ENCODE measurements at places on chromosomes 3 and 15.

GRCh38 chr3:48739617-48739954 lies 22.6 kb upstream of the IP6K2 start:
- no peak for DNase-seq

- no peak for DNase-seq
Measured at GRCh38 chr3:194767446-194768207, 81.9 kb downstream of the FAM43A start.

DNA sequence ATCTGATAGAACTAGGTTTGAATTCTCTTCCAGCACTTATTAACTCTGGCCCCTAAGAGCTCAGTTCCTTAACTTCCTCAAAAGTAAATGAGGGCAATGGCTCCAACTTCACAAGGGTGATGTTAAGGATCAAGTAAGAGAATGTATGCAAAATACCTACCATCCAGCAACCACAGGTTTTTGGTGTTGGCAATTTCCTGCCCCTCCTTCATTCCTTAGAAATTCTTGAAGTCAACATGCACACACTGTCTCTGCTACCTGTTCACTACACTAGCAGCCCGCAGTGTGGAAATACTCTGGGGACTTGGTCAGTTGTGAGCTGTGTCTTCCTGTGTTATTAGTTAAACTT lies 5.0 kb downstream of the ZBED2 start:
- no peak for DNase-seq

- DNase-seq: no peak
Measured at GRCh38 chr3:127569160-127569559, 21.4 kb downstream of the TPRA1 start.

DNA sequence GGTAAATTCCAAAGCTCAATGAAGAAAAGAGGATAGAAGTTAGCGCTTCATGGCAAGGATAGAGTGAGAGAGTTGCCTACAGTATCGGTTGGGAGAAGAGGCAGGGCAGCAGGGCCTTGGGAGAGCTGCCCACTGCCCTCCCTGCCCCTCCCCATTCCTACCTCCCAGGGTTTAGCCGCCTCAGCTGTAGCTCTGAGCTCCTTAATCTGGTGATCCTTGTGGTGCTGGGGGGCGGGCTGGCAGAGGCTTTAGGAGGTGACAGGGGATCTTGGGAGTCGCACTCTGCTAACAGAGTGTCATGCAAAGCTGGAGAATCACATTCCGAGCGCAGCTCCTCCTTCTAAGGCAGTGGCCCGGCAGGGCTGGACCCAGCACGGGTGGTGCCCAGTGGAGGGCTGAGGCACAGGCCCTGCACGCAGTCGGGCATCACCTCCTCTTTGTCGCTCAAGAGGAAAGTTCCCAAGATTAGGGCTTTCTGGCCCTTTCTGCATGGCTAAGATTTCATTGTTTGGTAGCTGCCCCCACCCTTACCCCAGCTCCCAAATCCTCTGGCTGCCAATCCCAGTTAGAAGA lies 57.1 kb upstream of the POLG start:
- DNase-seq: no peak

- DNase-seq: no peak
Measured at GRCh38 chr3:58837856-58838255, 171.3 kb upstream of the FAM3D start.

- DNase-seq: no peak
Measured at GRCh38 chr3:17602126-17602525, 140.3 kb downstream of the TBC1D5 start.

DNA sequence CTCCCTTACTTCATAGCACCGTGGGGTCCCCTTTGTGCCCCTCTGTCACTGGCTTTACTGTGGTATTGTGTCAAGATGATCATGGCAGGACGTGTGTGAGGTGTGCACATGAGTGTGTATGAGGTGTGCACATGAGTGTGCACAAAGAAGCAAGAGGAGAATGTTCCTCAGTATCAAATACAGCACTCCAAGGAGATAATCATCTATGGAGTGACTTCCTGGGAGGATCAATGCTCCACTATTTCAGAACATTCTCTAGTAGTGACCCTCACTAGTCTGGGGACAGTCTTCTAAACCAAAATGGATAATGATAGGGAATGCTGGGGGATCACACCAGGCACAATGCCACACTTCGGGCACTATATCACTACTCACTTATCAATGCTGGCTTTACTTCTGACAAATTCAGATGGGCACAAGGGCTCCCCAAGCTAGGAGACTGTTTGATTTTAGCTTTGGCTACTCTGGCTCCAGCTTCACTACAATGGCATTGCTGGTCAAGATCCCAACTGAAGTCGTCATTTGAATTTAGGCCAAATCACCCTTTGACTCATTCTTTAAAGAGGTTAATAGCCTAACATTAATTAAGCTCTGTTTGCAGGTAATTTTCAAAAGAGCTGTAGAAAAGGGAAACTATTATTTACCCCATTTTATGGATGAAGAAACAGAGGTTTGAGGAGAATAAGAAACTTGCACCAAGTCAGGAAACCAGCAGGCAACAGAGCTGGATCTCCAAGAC lies 124.1 kb downstream of the THRB start:
- no peak for DNase-seq

- DNase-seq: no peak
Measured at GRCh38 chr3:9276761-9277370, 27.4 kb upstream of the SRGAP3 start.

All from T-helper 1 cell (primary cell).